ENCODE measurements at places on chromosomes 7 and 10.

DNA sequence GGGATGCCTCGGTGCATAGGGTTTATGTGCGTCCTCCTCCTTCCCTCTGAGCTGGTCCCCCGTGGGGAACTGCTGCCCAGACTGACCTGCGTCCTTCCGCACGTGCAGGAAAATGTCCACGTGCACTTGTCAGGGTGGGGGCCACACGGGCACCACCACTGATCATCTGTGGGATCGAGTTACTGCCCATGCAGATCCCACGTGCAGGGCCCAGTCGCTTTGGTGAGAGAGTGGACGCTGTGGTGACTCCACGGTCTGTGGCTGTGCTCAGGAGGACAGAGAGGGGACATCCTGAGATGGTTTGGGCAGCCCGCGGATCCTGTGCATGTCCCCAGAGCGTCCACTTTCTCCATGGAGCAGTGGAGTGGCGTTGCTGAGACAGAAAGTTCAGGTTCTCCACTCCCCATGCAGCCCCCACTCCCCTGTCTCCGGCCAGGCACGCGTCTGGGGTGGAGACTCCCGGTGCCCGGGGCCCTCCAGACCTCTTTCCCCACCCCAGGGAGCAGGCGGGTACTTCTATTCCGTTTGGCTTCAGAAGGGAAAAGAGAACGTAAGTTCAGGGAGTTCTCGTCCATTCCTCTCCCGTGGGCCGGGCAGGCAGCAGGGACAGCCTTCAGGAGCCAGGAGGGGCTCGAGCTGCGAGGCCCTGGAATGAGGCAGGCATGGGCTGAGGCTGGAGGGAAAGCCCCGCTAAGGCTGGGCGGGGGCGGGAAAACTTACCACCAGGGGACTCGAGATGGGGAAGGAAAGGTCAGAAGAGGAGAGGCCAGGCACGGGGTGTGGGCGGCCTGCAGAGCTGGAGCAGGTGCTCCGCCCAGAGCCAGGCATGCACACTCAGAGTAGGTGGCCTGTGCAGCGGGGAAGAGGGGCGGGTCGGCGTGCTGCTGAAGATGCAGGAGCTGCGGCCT, 59.9 kb downstream of the EGFR start:
- no peak for DNase-seq

GRCh38 chr7:138074121-138074520, 2.1 kb upstream of the AKR1D1 start:
- DNase-seq, result no peak

DNA sequence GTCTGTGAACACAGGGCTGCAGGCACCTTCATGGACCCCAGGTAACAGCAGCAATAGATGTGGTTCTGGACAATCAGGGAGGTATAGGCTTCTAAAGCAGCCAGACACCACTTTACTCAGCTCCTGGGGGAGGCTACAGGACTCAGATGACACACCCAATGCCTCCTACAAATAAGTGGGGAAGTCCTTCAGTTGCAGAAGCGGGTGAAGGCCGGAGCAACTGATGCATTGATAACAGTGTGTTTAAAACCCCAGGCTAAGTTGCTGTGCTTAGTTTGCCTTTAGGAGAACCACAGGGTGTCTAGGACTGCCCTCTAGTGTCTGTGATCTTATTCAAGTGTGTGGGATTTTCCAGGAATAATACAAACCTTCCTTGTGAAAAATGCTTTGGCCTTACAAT, 5.9 kb upstream of the ITGA8 start:
- no peak for DNase-seq

GRCh38 chr10:17904564-17904963, 47.2 kb upstream of the SLC39A12 start:
- DNase-seq, result no peak

DNA sequence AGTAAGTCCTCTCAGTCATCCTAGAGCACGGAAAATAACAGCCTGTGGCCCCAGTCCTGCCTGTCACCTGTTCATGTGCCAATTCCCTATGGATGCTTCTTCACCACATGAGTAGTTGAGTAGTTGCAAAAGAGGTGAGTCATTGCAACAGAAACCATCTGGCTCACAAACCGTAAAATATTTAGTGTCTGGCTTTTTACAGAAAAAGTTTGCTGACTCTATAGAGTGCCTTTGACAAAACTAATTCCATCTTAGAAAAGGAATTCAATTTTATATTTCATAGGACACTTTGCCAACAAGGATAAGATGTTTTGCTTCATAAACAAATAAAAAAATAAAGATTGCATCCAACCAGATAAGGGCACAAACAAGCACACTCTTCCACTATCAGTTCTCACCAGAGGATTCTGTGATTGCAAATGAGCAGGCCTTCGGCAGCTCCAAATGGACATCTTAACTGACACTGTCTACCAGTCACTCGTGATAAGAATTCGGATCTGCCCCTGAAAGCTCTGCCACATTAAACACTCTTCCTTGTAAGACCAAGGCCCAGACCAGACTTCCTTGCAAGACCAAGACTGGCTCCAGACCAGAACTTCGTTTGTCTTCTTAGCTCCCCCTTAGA, 242.7 kb upstream of the SEMA3C start:
- peak; percentile 39 for DNase-seq
